ENCODE measurements at places on chromosomes 4 and X.

GRCh38 chr4:20532116-20532790 is 168.0 kb upstream of the PACRGL start:
- no peak for DNase-seq

DNA sequence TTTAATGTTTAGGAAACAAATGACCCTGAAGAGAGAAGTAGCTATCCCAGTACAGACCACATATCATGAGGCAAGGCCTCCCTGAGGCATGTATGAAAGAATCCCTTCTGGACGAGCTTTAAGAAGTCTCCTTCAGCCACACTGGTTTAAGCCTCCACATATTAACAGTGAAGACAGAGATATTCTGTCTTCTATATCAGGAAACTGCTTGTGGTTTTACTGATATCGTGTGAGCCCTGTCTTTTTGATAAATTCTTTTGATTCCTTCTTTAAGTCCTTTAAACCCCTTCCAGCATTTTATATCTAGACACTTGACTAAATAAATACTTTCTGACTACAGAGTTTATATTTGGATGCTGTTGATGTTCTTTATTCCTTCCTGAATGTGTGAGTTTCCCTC is 45.9 kb upstream of the GPC4 start:
- DNase-seq, result no peak

DNA sequence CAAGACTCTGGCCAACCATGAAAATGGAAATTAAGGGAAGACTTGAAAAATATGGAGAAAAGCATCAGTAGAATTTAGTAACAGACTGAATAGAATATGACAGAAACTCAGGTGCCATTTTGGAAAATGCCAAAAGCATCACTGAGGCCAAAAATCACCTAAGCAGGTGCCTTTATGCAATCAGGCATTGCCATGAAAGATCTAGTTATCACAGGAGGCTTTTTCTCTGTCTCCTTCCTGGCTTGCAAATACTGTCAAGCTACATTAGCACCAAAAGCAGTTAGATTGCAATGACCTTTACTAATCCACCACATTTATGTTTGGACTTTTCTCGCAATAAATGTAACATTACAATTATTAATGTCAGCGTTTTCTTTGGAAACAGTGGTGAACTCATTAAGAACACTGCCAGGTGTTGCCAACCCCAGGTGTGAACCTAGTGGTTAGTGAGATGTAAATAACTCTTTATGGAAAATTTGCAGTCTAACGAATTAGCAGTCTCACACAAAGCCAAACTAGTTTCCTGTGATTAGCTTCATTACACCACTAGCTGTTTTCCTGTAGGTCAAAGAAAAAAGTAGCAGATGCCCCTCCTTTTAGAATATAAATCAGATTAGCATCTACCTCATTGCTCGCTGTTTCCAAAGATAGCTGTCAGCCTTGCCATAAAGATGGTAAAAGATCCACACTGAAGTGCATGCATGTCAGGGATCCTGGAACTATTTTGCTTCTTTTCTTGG is 1568.4 kb upstream of the TENM3 start:
- no peak for DNase-seq

DNA sequence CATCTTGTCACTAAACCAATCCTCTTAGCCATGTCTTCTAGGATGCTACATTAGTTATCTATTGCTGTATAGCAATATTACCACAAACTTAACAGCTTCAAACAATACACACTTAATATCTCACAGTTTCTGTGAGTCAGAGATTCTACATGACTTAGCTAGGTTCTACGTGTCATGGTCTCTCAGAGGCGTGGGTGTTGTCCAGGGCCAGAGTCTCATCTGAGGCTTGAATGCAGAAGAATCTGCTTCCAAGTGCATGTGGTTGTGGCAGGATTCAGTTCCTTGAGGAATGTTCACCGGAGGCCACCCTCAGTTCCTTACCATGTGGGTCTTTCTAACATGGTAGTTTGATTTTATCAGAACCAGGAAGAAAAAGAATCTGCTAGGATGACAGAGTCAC is 26.4 kb downstream of the PPP1R2C start:
- DNase-seq, result no peak

Data from activated T-helper 1 cell treated with Interleukin-2 at 50 U/mL for 16 hours (primary cell).